ENCODE measurements at places on chromosomes 11 and 22.

DNA sequence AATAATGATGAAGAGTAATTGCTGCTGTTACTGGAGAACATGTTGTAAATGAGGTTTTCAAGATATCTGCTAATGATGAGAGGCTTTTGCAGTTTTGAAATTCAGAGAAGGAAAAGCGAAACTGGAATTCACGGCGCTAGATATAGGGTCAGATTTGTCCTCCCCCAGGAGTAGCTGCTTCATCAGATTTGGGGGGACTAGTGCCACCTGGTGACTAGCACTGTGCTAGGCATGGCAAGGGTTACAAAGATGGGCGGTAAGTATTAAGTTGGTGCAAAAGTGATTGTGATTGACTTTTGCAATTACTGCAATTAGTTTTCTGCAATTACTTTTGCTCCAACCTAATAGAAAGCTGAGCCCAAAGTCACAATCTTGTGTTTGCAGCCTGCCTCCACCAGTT is 879.9 kb upstream of the TENM4 start:
- peak; percentile 8 for DNase-seq

GRCh38 chr11:48007677-48008076 is 27.3 kb downstream of the PTPRJ start:
- DNase-seq: no peak

DNA sequence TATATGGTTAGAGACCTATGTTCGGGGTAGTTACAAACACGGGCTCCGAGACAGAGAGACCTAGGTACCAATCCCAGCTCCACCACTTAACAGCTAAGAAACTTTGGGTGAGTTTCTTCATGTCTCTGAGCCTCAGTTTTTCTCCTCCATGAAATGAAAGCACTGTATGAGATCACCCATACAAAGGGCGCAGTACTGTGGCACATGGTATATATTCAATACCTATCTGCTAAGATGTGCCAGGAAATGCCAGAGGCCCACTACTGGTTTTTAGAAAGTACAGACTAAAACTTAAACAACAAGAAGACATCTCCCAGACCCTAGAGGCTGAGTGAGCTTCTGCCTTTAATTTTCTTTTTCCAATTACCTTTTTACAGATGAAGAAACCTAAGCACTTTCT is 69.5 kb downstream of the SLC1A2 start:
- DNase-seq: peak; percentile 20

DNA sequence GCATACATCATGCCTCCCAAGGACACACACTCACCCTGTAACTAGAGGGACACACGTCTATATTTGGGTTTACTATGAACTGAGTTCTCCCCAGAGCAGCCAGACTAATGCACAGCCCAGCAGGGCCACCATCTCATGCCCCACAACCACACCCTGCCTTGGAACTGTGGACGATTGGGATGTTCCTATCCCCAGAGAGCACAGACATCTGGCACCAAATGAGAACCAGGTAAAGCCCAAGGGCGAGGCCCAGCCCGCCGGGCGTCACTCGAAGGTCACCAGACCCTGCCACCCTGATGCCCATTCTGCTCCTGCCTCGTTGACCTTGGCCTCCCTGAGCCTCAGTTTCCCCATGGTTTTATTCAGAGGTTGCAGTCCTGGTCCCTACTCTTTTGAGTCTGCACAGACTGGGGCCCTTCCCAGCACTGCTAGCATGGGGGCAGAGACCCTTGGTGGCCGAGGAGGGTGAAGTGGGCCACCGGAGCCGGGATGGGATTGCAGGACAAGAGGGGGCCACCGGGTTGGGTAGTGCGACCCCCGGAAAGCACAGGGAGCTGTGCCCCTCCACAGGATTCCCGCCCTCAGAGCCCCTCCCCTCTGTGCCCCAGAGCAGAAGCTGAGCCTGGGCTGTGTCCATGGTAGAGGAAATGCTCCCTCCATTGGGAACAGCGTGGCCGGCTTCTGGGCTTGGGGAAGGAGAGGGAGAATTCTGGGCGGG is 56.8 kb downstream of the IGLL5 start:
- no peak for DNase-seq

DNA sequence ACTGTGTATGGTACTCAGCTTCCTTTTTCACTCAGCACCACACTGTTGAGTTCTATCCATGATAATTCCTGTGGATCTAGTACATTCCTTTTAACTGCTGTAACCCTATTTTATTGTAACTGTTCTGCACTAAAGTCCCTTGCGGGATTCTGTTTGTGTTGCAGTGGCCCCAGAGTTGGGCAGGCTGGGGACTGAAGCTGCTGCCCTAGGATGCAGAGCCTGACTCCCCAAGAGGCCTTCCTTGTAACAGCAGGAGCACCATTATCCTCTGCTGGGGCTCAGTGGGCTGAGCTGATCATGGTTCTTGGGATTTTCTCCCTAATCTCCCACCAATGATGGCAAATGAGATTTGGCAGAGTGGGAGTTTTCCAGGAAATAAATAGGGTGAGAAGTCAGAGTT is 77.7 kb downstream of the CABIN1 start:
- no peak for DNase-seq

- DNase-seq: peak; percentile 65
These were observed 547 bp downstream of the PARVG start for GRCh38 chr22:44181033-44181911.

DNA sequence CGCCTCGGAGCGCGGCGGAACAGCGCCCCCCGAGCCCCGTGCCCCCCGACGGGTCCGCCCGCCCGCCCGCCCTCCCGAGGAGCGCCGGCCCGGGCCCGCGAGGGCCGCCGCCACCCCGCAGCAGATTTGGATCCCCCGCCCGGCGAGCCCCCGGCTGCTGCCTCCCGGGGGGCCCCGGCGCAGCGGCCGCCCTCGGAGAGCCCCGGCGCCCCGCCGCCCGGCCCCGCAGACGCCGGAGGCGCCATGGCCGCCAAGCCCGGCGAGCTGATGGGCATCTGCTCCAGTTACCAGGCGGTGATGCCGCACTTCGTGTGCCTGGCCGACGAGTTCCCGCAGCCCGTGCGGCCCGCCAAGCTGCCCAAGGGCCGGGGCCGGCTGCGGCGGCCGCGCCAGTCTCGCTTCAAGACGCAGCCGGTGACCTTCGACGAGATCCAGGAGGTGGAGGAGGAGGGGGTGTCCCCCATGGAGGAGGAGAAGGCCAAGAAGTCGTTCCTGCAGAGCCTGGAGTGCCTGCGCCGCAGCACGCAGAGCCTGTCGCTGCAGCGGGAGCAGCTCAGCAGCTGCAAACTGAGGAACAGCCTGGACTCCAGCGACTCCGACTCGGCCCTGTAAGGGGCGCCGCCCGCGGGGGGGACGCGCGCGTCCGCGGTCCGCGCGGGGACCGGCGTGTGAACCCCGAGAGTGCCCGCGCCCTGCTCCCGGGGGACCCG is 380 bp downstream of the C11orf96 start:
- no peak for DNase-seq

- DNase-seq: no peak
These were observed 159.3 kb downstream of the MN1 start for GRCh38 chr22:27642104-27642800.

All from Jurkat, Clone E6-1 (cell line).